ENCODE measurements at places on chromosomes 11 and 22.

DNA sequence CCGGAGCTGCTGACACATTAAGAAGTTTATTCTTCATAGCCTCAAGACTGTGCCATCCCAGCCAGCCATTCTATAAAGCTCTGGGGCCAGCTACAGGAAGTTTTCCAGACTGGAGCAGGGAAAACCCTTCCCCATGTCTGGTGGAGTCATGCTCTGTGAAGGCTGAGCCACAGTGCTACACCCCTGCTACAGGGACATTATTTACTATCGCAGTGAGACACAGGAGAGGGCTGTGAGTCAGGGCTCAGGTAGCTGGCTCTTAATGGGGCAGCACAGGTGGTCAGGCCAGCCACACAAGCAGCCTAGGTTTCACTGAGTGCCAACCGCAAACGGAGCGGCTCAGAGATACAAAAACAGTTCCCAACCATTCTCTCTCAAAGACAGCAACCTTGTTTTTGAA is 12.1 kb downstream of the HPS4 start:
- DNase-seq: no peak

DNA sequence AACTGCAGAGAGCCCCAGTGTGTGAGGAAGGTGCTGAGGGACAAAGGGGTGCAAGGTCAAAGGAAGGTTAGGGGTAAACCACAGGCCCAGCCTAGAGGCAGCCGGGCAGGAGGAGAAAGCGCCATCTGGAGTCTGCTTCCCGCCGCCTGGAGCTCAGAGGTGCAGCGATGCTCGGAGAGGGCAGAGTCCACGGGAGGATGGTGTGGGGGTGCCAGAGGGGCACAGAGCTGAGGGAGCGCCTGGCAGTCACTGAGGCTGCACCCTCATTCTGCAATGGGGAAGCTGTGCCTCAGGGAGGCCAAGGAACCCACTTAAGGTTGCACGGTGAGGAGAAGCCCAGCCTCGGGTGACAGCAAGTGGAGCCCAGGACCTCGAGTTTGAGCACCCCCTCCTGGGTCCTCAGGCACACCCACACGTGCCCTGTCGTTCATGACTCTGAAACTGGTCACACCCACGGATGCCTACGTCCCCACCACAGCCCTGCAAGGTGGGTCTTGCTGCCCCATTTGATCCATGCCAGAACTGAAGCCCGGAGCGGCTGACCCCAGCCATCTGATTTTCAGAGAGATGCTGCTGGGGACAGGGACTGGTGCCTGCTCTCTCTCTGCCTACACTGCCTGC is 1.6 kb downstream of the IL2RB start:
- peak; percentile 56 for DNase-seq

- DNase-seq: no peak
These were observed 36.1 kb upstream of the ADSL start for GRCh38 chr22:40310081-40310767.

DNA sequence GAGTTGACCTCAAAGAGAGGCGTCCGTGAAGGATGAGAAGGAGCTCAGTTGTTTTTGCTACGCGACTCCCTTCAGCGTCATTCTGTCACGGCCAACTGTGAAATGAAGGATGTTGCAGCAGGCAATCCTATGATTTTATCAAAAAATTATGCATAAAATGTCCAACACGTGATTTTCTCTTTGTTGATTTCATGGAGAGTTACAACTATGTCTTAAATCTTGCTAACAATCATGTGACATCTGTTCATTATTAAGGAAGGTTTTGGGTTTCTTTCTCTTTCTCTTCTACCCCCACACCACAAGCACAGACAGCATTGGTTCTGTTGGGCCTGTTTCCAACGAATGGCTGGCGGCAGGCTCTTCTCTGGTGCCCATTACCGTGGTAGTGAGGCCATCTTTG is 3.7 kb downstream of the KRTAP5-4 start:
- DNase-seq: no peak

GRCh38 chr11:106047631-106048030 is 25.6 kb upstream of the MSANTD4 start:
- no peak for DNase-seq

GRCh38 chr11:132464003-132464342 is 1068.3 kb downstream of the OPCML start:
- no peak for DNase-seq

DNA sequence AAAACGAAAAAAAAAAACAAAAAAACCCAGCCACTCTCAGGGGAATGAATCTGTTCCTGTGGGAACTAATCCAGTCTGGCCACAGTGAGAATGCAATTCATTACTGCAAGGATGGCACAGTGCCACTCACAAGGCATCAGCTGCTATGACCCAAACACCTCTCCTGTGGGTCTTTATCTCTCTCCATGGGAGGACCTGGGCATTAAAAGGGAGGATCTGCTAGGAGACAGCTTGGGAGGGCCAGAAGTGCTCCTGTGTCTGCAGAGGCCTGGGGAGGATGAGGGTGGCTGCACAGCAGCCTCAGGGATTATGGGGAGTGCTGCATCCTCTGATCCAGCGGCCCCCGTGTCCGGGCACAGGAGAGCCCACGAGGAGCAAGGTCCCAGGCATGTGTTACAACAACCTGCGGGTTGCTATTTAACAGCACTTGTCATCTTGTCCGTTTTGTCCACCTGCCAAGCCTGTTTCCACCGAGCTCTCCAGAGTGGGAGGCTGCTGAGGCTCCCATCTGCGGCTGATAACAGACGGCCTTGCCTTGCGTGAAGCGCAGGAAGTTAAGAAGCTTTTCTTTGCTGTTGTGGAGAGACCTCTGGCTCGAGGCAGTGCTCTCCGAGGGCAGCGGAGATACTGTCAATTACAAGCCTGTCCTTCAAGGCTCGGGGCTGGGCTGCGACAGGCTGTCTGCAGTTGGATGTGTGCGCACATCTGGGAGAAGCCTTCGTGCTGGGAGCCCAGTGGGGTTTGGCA is 97.7 kb downstream of the NXPE2 start:
- DNase-seq: no peak

GRCh38 chr11:126355926-126356897 is 726 bp downstream of the ST3GAL4 start:
- DNase-seq: peak; percentile 49

All from activated CD4-positive, alpha-beta T cell treated with anti-CD3 and anti-CD28 coated beads for 36 hours (primary cell).